ENCODE measurements at places on chromosomes 7 and 10.
A peak's percentile ranks its signal among the peaks of the same experiment; 100 is the strongest.

- no peak for DNase-seq
These were observed 65.6 kb downstream of the ITIH5 start for GRCh38 chr10:7601023-7601656.

DNA sequence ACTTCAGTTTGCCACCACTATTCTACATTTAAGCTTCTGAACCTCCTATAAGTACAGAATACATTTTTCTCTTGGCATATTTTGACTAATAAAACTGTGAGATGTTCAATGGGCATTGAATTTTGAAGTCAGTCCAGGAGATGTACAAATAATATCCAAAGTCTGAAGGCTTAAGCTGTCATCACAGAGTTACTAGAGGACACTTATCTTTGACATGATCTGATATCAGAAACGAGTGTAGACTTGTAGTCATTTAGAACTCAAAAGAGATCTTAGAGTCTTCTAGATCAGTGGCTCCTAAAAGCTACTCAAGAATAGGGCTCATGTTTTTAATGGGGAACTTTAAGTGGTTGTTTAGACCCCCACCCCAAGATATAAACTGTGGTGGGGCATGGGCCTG lies 160.5 kb downstream of the ARID5B start:
- no peak for DNase-seq

DNA sequence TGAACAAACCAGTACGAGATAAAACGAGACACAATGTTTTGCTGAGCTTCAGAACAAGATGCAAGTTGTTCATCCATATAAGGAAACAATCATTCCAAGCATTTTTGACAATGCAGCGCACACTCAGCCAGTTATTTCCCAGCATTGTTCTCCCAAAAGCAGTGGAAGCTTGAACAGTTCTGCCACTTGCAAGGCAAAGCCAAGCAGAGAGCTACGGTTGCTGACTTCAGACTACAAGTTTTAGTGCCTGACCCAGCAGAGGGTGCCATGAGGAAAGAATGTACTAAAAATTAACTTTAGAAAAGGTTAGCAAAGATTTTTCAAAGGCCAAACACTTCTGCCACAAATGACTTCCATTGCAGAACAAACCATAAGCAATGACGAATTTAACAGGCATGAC lies 152.5 kb downstream of the SLC25A13 start:
- no peak for DNase-seq

DNA sequence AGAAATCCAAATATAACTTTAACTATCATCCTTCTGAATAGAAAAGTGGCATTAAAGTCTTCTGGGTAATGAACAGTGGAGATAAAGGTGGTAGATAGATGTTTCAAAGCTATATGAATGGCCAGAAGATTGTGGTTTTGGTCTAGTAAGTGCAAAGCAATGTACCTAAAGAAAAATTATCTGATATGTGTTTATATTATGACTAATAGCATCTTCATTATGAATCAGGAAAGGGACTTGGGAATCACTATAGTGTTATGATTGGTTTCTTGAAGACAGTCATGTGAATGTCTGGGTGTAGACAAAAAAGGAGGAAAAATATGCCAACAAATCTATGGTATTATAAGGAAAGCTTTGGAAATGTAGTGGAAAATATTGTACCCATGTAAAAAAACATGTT lies 3.0 kb downstream of the ZNF518A start:
- DNase-seq: no peak

DNA sequence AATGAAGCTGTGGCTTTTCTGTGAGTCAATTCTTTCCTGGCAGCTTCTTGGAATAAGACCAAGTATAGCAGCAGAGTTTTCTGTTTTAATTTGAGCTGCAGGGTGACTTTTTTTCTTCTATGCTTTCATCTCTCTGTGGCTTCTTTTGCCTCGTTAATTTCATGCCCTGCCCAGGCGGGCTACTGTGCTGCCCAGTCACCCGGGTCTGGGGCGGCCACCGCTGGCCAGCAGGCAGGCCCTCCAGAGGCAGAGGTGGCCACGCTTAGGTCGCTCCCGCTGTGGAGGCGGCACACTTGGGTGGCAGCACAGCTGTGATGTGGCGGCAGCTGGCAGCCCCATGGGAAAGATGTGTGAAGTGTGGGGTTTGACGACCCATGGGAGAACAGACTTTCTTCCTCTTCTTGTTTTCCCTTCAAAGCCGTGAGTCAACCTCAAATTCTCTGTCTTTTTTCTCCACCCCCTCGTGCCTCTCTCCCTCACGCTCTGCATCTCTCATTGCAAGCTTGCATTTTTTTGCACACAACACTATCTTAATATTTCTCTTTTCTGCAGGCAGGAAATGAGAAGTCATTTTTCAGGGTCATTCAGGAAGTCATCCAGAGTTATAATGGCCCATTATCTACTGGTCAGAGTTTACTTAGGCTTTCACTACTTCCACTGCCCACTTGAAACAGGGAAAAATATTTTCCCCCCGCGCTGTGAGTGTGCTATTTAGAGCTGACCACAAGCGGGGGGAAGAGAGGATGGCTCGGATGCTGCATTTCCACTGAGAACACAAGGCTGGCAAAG lies 67.8 kb downstream of the EGFR start:
- peak; percentile 5 for DNase-seq

GRCh38 chr10:50394832-50395231 lies 143.5 kb upstream of the ASAH2 start:
- no peak for DNase-seq

GRCh38 chr7:5421714-5422395 lies 1.8 kb downstream of the TNRC18 start:
- no peak for DNase-seq

DNA sequence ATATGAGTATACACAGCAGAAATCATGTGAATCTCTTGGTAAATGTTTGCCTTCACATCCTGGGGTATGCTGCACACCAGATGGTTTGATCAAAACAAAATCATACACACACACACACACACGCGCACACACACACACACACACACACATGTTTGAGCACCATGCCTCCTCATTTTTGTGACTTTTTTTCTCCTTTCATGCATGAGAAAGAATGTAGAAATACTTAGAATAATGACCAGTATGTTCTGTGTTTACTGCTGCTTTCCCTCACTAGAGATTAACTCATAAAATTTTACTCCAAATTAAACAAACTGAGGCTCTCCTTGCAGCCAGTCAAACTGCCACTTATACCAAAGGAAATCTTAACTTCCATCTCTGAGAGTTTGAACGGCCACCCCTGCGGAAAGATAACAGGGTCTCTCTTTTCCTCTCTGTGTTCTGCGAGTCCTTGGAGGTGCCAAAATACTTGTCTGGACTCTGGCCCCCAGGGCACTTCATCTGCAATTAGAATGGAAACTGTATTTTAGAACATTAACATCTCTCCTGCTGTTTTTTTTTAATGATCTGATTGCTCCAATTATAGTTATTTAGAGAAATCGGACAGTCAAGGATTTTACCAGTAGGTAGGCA lies 320.8 kb upstream of the NFE2L3 start:
- DNase-seq: no peak

DNA sequence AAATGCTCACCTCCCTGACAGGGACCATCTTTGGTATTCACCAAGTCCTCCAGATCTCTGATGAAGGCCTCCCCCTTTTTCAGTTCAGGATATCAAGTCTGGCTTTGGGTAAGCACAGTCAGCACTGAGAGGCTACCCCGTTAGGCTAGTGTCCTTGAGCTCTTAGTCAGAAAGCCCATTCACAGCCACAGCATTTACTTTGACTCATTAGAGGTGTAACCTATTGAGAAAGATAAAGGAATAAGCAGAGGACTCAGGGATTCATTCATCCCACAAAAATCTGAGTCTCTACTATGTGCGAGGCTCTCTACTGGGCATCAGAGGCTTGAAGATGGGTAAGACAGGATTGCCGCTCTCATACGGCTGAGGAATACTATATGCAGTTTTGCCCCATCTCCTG lies 14.0 kb upstream of the RAMP3 start:
- no peak for DNase-seq

DNA sequence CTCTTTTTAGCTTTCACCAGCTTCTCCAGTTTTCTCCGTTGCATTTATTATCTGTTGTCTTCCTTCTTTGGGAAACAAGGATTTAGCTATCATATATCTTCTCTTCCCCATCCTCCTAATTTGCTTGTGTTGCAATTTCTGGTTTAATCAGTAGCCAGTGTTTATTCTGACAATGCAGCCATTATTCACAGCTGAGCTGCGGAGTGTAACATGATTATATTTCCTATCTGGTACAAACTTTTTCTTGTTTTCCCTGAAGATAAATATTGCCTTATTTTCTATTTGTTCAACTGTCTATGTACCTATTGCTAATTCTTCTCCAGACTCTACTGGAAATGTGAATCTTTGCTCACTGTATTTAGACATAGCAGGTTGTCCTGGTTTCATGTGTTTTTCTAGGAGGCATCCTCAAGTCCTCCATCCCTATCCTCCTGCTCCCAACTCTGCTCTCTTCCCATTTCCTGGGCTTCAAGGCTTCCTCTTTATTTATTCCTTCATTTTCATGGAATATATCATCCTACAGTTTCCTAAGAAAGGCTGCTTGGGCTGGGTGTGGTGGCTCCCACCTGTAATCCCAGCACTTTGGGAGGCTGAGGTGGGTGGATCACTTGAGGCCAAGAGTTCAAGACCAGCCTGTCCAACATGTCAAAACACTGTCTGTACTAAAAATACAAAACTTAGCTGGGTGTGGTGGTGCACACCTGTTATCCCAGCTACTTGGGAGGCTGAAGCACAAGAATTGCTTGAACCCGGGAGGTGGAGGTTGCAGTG lies 72.4 kb upstream of the KDM7A start:
- no peak for DNase-seq

GRCh38 chr7:78024591-78024990 lies 226.0 kb downstream of the PHTF2 start:
- no peak for DNase-seq

Measured in stimulated activated CD4-positive, alpha-beta T cell treated with anti-CD3 and anti-CD28 coated beads, TNF-alpha, amount 100 ng/mL, for 48 hours (primary cell).